ENCODE measurements at places on chromosomes 4 and X.

GRCh38 chr4:173707658-173708419 is 177.8 kb upstream of the HAND2 start:
- DNase-seq = no peak

DNA sequence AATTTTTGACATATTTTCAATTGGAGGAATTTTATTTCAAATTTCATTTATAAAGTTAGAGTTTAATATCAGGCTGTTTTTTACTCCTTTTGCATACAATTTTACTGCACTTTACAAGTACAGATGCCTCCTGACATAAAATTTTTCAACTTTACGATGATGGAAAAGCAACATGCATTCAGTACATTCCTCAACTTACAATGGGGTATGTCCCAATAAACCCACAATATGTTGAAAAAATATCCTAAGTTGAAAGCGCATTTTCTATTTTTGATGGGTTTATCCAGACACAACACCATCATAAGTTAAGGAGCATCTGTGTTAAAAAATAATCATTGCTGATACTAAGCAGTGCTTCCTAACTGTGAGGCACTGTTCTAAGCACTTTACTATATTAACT is 4.3 kb downstream of the KLHL5 start:
- DNase-seq = no peak

DNA sequence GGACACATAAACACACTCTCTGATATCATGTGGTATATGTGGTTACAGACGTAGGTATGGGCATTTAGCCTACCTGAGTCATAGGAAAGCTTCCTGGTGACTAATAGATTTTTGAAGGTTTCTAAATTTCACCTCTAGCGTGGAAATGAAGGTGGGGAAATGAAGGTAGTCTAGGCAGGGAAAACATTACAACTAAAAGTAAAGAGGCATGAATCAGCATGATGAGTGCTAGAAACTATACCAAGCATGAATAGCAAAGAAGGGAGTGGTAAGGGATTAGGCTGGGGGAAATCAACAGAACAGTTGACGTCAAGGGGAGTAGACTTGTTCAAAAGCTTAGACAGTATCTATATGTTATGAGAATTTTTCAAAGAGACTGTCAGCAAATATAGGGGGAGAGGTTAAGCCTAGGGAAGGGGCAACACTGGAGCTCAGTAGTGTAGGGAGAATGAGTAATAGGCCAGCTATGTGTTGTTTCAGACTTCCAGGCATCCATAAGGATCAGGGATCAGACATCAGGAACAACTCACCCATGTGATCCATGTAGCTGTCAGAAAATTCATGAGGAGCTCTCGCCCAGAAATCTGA is 279.3 kb upstream of the DIPK2B start:
- DNase-seq = no peak

DNA sequence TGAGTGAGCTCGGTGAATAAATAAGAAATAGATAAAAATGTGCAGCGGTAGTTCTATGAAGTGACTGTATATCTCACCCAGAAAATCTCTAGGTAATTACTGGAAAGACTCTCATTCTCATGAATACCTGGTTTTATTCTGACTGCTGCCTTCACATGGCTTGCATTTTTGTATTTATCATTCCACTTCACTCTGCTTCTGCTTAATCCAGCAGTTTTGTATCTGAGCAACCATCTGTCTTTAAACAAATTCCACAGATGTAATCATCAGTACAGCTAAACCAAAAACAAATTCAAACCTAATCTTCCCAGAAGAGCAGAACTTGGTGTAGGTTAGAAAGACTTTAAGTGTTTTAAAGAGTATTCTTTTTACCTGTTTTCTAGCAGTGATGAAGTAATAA is 11.2 kb upstream of the ALB start:
- no peak for DNase-seq

DNA sequence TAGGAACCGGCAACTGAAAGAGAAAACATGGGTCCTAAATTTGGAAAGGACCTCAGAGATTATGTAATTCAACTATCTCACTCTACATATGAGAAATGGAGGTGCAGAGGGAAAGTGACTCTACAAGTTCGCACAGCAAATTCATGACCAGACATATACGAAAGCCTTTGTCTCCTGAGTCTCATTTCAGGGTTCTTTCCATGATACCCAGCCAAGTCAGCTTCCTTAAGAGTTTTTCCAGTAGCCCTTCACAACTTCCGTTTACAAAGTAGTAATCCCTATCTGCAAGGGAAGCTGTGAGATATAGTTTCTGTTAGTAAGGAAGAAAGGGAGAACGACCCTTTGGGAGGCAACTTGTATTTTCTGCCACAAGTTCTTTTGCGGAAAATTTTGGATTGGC is 110.6 kb downstream of the TEX13A start:
- no peak for DNase-seq

DNA sequence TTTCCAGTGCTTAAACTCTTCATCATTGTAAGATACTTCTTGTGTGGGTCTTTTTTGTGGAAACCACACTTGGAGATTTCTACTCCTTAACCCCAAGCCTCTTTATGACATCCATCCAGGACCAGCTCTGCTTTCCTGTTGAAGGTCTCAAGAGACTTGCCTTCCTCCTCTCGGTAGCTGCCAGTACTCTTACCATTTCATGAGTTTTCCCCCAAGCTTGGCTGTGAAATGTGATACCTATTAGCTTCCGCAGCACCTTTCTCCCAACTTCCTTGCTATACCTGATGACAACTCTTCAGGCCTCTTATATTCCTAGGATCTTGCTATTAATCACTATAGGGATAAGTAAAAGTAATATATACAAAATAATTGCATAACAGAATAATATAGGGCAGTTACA is 1.9 kb upstream of the DCK start:
- DNase-seq = no peak

- no peak for DNase-seq
These were observed 126.2 kb downstream of the COL4A6 start for GRCh38 chrX:108312011-108312410.

- DNase-seq = no peak
These were observed 39.4 kb downstream of the ZBTB49 start for GRCh38 chr4:4329496-4329895.

DNA sequence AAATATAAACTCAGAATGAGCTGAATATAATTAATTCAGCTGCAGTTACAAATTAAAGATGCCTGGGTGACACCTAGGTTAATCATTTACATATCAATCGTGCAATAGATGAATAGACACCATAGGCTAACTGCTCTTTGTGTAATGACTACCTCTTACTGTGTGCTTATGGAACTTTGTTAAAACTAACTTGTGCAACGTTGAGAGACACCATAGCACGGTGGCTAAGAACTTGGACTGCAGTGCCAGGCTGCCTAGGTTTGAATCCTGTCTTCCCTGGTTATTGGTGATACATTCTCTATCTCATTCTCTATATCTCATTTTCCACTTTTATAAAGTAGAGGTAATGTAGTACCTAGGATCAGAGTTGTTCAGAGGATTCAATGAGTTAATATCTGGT is 46.9 kb downstream of the SMAD1 start:
- DNase-seq = no peak

GRCh38 chr4:108255203-108255747 is 86.5 kb upstream of the LEF1 start:
- no peak for DNase-seq

DNA sequence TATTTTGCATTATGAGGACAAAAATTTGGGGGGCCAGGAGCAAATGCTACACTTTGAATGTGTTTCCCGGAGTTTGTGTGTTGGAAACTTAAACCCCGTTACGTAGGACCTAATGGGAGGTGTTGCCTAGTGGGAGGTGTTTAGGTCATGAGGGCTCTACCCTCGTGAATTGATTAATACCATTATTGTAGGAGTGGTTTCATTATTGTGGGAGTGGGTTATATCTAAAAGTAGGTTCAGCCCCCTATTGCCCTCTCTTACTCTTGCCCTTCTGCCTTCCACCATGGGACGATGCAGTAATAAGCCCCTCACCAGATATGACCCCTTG is 15.5 kb downstream of the UBA6 start:
- no peak for DNase-seq

- DNase-seq = no peak
These were observed 149.1 kb downstream of the MAGEB17 start for GRCh38 chrX:16316331-16316730.

DNA sequence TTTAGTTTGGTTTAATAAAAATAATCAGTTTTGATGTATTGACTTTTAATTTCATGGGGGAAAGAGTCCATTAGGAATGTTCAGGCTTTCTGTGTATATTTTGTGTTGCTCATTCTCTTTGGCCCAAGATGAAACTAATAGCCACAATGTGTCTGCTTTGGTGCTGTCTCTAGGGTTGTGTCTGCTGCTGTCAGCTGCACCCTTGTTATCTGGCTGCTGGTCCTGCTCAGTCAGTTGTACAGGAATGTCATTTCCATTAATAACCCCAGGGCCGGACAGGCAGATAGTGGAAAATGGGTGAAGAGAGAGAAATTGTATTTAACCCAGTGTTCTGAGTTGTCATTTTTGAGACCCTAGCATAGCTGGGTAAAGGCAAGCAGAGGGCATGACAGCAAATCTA is 115.1 kb downstream of the PHEX start:
- no peak for DNase-seq

GRCh38 chr4:108315694-108316093 is 147.0 kb upstream of the LEF1 start:
- DNase-seq = no peak

GRCh38 chr4:3853388-3854035 is 87.3 kb downstream of the ADRA2C start:
- DNase-seq = no peak

GRCh38 chrX:37816766-37817165 is 30.6 kb downstream of the DYNLT3 start:
- DNase-seq = no peak

DNA sequence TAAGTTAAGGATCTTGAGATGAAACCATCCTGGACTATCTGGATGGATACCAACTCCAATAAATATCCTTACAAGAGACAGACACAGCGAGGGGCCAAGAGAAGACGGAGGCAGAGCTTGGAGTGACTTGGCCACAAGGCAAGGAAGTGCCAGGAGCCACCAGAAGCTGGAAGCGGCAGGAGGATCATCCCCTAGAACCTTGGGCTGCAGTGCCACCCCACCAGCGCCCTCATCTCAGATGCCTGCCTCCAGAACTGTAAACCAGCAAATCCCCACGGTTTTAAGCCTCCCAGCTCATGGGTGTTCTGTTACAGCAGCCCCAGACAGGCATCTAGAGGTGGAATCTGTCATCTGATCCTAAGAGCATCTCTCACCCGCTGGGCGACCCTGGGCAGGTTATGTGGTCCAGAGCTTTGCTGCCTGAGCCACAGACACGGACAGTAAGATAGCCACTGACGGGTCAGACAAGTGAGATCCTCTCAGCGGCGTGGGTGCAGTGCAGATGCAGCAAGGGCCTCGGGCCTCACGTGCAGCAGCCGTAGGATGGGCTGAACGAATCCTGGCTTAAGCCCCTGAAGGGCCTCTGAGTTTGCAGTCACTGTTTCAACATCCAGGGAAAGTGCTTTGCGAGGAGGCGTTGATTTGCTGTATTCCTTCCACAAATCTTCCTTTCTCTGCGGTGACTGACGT is 25.1 kb upstream of the MXD4 start:
- no peak for DNase-seq

- DNase-seq = no peak
These were observed 31.1 kb downstream of the F11 start for GRCh38 chr4:186297013-186297645.

DNA sequence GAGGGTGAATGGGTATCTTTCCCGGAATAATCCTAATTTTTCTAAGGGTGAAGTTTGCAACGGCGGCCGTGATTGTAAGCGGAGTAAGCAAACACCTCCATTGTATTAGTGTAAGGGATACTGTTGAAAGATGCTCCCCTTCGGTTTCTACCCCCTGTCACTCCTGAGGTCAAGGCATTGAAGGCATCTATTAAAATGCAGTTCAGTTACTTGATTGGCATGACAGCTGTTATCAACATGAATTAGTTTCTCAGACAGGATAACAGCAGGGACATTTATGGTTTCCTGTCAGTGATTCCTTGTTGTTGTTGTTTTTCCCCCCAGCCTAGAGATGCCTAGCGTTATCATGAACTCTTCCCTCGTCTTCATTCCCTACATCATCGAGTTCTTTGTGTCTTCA is 552 bp downstream of the SLC25A14 start:
- no peak for DNase-seq

DNA sequence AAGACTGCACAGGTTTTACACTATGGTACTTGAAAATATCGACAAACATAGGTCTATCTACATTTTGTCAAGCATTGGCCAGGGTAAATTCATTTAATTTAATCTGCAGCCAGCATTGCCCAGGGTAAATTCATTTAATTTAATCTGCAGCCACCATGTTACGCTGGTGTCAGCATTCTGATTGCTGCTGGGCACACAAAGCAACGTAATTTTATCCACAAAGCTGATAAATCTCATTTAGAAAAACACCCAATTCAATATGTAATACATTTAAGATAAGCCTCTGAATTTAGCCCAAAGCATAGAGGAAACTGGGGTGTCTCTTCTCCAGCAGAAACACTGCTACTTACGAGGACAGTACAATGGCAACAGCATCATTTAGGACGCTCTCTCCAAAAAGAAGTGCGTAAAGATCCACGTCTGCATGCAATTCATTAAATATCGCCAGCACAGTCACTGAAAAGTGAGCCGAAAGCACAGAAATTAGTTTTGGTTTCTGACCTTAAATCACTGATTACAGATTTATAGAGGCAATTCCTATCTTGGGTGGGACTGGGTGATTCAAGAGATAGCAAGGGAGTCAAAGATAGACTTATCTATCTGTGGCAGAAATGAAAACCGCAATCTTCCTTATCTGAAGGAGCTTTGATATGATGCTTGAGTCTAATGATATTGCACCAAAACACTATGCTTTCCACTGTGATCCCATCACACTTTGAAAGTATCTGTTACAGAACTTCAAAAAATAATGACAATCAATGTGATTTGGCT is 88.8 kb downstream of the CHST7 start:
- DNase-seq = no peak

GRCh38 chr4:23279377-23279986 is 586.7 kb downstream of the GBA3 start:
- no peak for DNase-seq

GRCh38 chrX:37834937-37835336 is 12.4 kb downstream of the DYNLT3 start:
- no peak for DNase-seq

GRCh38 chr4:183522821-183523220 is 18.0 kb downstream of the ING2 start:
- DNase-seq = no peak

GRCh38 chr4:150986085-150986484 is 29.0 kb downstream of the LRBA start:
- DNase-seq = peak; percentile 10

GRCh38 chr4:21780148-21780547 is 168.4 kb downstream of the KCNIP4 start:
- DNase-seq = no peak

DNA sequence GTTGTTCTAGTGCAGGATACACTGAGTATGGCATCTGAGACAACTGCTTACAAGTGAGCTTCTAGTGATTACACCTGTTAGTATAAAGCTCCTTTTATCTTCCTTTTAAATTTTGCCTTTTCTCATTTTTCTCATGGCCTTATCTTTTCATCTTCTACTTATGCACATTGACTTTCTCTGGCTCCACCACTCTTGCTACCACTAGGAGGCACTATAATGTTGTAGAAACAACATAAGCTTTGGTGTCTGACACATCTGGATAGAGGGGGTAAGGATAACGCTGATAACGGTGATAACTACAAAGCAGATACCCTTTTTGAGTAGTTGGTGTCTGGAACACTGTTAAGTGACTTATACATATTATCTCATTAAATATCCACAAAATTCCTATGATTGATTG is 187.4 kb upstream of the TEX13C start:
- no peak for DNase-seq

Data from stimulated activated CD4-positive, alpha-beta T cell treated with anti-CD3 and anti-CD28 coated beads, Interleukin-1b, Interleukin-23, amount 100 ng/mL, for 4 hours (primary cell).